ENCODE measurements at places on chromosomes 2 and 18. TPM values are rescaled to one million over a fixed set of nuclear protein-coding genes. Genes with fewer than 3 reads are reported as not detected.

The MAP3K20 gene
- total RNA-seq = 138 TPM

The AFF3 gene
- total RNA-seq = 78.8 TPM

The KLHL30 gene
- total RNA-seq = 1.7 TPM

The TTN gene
- total RNA-seq = 1.8 TPM

DNA sequence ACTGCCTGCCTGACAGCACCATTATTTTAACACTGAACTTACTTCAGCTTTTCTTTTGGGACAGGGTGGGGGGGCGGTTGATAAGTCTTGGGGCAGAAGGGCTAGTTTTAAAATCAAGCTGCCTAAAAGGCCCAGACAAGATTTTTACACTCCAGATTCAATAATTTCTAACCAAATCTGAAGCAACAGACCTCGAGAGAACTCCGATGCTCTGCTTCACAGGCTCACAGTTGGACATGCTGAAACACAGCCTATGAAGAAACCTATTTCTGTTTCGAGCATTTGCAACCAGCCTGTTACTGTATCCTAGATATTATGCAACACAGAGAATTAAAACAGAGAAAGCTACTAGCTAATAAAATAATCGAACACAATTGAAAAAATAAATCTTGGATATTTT is 1.3 kb upstream of the MYT1L start:
- no peak overlapping the region for H3K4me3 ChIP-seq
- no peaks in the 10 kb centered on the region for H3K27me3 ChIP-seq
- H3K27ac ChIP-seq = no peak overlapping the region

DNA sequence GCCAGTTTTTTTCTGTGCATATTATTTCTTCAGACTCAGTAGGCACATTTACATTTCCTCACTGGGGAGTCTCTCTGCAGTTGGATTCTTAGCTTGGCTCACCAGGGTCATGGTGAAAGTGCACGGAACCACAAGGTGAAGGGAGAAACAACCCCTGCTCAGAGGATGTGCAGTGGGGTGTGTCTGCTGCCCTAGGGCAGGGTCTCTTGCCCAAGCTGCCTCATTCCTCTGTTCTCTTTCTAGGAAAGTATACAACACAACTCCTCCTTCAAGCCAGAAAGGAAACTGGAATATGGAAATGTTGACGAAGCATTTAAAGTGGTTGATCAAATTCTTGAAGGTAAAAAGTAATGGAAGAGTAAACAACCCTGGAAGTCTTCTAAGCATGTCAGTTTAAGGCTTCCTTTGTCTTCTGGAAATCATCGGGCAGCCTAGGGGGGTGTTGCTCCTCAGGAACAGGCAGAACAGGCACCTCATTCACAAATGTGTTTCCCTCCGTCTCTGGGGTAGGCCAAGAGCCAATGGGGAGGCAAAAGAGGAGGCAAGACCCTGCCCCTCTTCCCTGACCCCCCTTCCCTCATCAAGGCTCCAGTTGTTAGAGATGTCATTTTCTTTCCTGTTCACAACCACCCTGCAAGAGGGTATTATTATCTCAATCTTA is 41.4 kb downstream of the AOX1 start:
- no peak for DNase-seq
- H3K27ac ChIP-seq = no peak overlapping the region
- no peaks in the 10 kb centered on the region for H3K4me1 ChIP-seq
- peaks cover 5% of the 10 kb centered on the region for H3K36me3 ChIP-seq

GRCh38 chr2:66447677-66448076 is 12.8 kb downstream of the MEIS1 start:
- no peak for DNase-seq
- peaks cover 5% of the 10 kb centered on the region for H3K4me1 ChIP-seq
- peaks cover 4% of the 10 kb centered on the region for H3K36me3 ChIP-seq
- H3K27ac ChIP-seq = peak overlapping the region; percentile 93
- H3K4me3 ChIP-seq = peak overlapping the region; percentile 83

- H3K36me3 ChIP-seq = no peaks in the 10 kb centered on the region
- DNase-seq = no peak
- no peak overlapping the region for H3K4me3 ChIP-seq
- H3K4me1 ChIP-seq = peaks cover 37% of the 10 kb centered on the region
- no peaks in the 10 kb centered on the region for H3K27me3 ChIP-seq
Measured at GRCh38 chr2:16655445-16655837, 10.2 kb downstream of the CYRIA start.

GRCh38 chr18:25516747-25517498 is 165.0 kb upstream of the ZNF521 start:
- no peak for DNase-seq
- no peaks in the 10 kb centered on the region for H3K4me1 ChIP-seq
- no peaks in the 10 kb centered on the region for H3K27me3 ChIP-seq
- H3K27ac ChIP-seq = no peak overlapping the region

DNA sequence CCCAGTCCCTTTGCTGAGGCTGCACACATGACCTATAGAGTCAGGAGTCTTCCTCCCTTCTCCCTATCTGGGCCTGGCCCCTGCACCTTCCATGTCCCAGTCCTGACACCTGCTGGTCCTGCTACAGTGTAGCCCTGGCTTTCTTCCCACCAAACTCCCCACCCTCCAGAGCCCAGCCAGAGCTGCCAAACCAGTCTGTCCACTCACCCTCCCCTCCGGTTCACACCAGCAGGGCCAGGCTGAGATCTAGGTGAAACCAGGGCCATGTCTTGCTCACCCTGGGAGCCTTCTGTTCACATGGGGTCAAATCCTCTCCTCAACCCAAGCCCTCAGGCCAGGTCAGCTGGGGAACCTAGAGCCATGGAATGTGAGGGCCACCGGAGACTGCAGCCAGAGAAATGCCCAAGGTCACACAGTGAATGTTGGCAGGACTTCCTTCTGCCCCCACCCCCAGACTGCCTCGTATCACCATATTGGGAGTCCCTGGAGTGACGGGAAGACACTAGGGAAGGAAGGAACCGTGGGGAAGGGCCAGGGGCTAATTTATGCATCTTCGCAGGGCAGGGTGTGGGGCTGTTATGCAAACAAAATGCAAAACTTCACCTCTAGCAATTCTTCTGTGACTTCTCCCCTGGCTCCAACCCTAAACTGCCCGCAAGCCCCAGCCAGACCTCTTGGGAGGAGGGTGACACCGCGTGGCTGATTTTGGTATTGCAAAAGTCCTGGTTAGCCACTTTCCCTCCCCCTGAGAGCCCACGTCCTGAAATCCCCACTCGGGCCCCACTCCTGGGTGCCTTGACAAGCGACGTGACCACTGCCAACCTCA is 14.6 kb downstream of the TNS1 start:
- peak; percentile 96 for DNase-seq
- no peaks in the 10 kb centered on the region for H3K27me3 ChIP-seq
- H3K36me3 ChIP-seq = no peaks in the 10 kb centered on the region

DNA sequence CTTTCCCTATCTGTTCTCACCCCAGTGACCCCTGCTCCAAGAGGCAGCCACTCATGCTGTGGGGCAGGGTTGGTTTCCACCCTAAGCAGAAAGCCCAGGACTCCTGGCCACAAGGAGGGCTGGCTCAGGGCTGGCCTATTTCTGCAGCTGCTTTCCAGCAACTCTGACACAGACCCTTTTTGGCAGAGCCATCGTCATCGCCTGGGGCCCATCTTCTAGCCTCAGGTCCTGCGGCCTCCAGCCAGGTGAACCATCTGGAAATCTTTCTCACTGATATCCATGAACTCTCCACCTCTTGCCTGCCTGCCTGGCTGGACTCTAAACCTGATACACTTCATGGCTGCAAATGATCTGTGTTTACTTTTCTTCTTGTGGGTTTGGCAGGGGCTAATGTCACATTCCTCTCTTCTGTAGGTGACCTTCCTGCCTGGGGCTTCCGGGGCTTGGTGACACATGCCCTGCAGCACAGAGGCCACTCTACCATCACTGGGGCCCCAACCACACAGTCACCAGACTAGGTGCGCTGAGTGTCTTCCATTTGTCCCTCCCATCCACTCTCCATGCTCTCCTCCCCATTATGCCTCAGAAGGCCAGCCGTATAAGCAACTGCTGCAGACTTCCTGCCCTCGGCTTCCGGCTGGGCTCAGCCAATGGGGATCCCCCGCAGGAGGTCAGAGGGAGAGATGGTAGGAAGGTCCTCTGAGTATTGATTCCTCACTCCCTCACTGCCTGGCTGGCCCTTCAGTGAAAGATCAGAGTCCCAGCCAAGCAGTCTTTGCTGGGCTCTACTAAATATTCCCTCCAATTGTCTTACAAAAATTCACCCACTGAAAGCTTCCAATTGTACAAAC is 9.7 kb upstream of the COPS8 start:
- peak overlapping the region; percentile 30 for H3K27ac ChIP-seq
- no peaks in the 10 kb centered on the region for H3K36me3 ChIP-seq
- no peaks in the 10 kb centered on the region for H3K27me3 ChIP-seq
- peaks cover 28% of the 10 kb centered on the region for H3K4me1 ChIP-seq

DNA sequence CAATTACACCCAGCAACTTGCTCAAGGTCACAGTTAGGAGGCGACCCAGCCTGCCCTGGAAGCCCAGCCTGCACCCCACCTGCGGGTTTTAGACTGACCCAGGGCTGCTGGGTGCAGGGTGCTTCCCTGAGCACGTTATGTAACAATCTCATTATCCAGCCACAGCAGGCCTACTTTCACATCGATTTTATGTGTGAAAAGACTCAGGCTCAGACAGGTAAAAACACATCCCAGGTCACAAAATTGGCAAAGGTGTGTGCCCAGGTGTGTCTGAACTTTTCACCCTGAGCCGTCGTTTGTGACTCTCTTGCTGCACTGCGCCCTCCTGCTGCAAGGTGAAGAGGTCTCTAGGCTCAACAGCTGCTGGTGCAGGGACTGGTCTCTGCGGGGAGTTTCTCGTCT is 668.2 kb upstream of the HS6ST1 start:
- H3K27me3 ChIP-seq = no peaks in the 10 kb centered on the region
- DNase-seq = peak; percentile 19
- no peak overlapping the region for H3K27ac ChIP-seq

DNA sequence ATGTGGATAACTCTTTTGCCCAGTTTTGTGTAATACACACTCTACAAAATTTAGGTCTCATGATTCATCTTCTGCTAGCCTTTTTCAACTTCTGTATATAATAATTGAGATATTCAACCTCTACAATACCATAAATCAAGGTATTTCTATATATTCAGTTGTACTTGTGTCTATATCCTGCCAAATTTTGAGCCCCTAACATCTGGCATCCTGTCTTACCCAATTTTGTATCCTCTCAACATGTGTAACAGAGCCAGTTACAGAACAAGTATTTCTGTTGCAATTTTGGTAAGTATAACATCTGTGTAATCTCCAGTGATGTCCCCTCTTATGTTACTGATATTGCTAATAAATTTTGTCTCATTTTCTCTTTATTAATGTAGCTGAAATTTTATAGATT is 145.8 kb downstream of the TRIB2 start:
- no peaks in the 10 kb centered on the region for H3K27me3 ChIP-seq
- H3K4me1 ChIP-seq = peaks cover 6% of the 10 kb centered on the region
- DNase-seq = no peak
- H3K36me3 ChIP-seq = no peaks in the 10 kb centered on the region
- H3K4me3 ChIP-seq = no peak overlapping the region
- no peak overlapping the region for H3K27ac ChIP-seq

- H3K27ac ChIP-seq = no peak overlapping the region
- H3K36me3 ChIP-seq = no peaks in the 10 kb centered on the region
- DNase-seq = no peak
Measured at GRCh38 chr2:33238111-33238510, 238.3 kb upstream of the RASGRP3 start.

- H3K36me3 ChIP-seq = no peaks in the 10 kb centered on the region
- H3K27ac ChIP-seq = peak overlapping the region; percentile 91
- peak overlapping the region; percentile 28 for H3K4me3 ChIP-seq
- H3K4me1 ChIP-seq = no peaks in the 10 kb centered on the region
- H3K27me3 ChIP-seq = no peaks in the 10 kb centered on the region
- peak; percentile 83 for DNase-seq
Measured at GRCh38 chr18:54607213-54608027, 16.4 kb downstream of the DYNAP start.

- H3K4me1 ChIP-seq = no peaks in the 10 kb centered on the region
- no peak overlapping the region for H3K27ac ChIP-seq
- H3K4me3 ChIP-seq = no peak overlapping the region
- no peaks in the 10 kb centered on the region for H3K36me3 ChIP-seq
- H3K27me3 ChIP-seq = no peaks in the 10 kb centered on the region
Measured at GRCh38 chr2:33929467-33929866, 330.4 kb upstream of the FAM98A start.

- no peaks in the 10 kb centered on the region for H3K36me3 ChIP-seq
- no peak for DNase-seq
- no peaks in the 10 kb centered on the region for H3K27me3 ChIP-seq
- no peak overlapping the region for H3K27ac ChIP-seq
- no peak overlapping the region for H3K4me3 ChIP-seq
- H3K4me1 ChIP-seq = no peaks in the 10 kb centered on the region
Measured at GRCh38 chr2:236109061-236109460, 59.1 kb downstream of the GBX2 start.

- no peak for DNase-seq
- no peak overlapping the region for H3K27ac ChIP-seq
- no peak overlapping the region for H3K4me3 ChIP-seq
Measured at GRCh38 chr2:76275788-76276187, 565.1 kb upstream of the GCFC2 start.

DNA sequence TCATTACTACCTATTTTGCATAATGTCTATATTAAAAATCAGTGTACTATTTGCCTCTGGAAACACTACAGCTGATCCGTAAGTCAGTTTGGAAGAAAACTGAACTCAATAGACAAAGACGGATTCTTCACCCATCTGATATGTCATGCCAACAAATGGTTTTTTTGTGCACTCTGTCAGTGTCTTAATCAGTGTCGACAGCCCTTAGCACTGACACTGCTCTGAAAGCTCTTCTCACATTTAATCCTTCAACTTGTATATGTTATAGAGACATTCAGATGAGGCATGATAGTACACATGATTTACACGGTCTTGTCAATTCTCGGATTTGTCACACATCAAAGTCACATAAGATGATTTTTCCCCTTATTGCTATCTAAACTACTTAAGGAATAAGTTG is 347.5 kb upstream of the GALNT5 start:
- H3K27me3 ChIP-seq = no peaks in the 10 kb centered on the region
- no peak for DNase-seq
- H3K4me1 ChIP-seq = no peaks in the 10 kb centered on the region
- H3K36me3 ChIP-seq = no peaks in the 10 kb centered on the region

- H3K36me3 ChIP-seq = no peaks in the 10 kb centered on the region
- H3K4me3 ChIP-seq = no peak overlapping the region
- peaks cover 9% of the 10 kb centered on the region for H3K4me1 ChIP-seq
- H3K27me3 ChIP-seq = no peaks in the 10 kb centered on the region
- DNase-seq = no peak
Measured at GRCh38 chr2:71927757-71928715, 219.6 kb downstream of the CYP26B1 start.

- no peaks in the 10 kb centered on the region for H3K36me3 ChIP-seq
- no peak overlapping the region for H3K4me3 ChIP-seq
- H3K27ac ChIP-seq = no peak overlapping the region
- H3K27me3 ChIP-seq = no peaks in the 10 kb centered on the region
Measured at GRCh38 chr18:52850031-52850560, 510.1 kb downstream of the DCC start.

GRCh38 chr18:27447451-27447881 is 262.4 kb upstream of the CHST9 start:
- H3K4me1 ChIP-seq = no peaks in the 10 kb centered on the region
- no peaks in the 10 kb centered on the region for H3K27me3 ChIP-seq
- no peak overlapping the region for H3K27ac ChIP-seq
- no peak for DNase-seq
- no peak overlapping the region for H3K4me3 ChIP-seq
- H3K36me3 ChIP-seq = no peaks in the 10 kb centered on the region

- H3K4me1 ChIP-seq = no peaks in the 10 kb centered on the region
- H3K27me3 ChIP-seq = no peaks in the 10 kb centered on the region
- no peak overlapping the region for H3K27ac ChIP-seq
- DNase-seq = no peak
Measured at GRCh38 chr18:27713738-27714095, 463.2 kb downstream of the CDH2 start.

GRCh38 chr2:217247476-217247875 is 387.6 kb upstream of the TNP1 start:
- peaks cover 15% of the 10 kb centered on the region for H3K4me1 ChIP-seq
- H3K27ac ChIP-seq = peak overlapping the region; percentile 57
- peaks cover 5% of the 10 kb centered on the region for H3K27me3 ChIP-seq

Measured in stomach (tissue), 19 donors.